HFF-Myc (cell line): ENCODE measurements at places on chromosomes 13 and 19.

DNA sequence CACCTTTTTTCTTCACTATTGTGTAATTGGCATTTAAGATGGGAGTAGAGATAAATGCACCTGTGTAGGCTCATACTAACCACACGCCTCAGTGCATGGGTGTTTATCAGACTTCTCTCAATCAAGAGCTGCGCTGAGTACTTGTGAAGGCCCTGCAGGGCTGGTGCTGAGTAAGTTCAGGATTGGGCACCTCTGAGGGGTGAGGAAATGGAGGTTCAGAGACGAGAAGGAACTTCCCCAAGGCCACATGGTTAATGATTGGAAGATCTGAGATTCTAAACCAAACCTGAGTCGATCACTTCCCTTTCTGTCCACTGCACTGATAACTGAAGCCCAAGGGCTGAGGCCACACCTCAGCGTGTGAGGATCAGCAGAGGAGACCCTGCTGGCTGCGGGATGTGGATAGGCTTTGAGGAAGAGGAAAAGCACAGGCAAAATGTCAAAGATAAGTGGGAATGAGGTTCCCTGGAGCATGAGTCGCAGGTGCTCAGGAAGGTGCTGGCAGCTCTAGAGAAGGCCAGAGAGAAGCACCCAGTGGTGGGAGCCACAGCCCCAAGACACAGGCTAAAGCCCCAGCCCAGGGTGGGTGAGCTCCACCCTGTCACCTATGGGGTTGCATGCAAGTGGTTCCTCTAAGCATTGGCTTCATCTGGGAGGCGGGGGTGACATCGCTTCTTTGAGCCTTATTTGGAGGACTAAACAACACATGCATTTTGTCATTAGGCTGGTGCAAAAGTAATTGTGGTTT, 32.3 kb upstream of the GJB6 start:
- no peak for DNase-seq

DNA sequence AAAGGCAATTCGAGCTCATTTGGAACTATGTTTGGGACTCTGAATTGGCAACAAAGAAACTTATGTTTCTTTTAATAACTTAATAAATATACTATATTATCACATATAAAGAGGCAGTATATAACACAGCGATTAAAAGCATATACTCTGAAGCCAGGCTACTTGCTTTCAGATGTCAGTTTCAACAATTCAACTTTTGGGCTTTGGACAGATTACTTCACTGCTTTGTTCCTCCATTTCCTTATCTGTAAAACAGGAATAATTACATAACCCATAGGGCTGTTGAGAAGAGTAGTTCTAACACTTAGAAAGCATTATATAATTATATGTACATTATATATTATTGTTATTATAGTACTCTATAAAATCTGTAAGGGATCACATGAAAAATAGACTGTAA, 107.2 kb downstream of the EDNRB start:
- DNase-seq = no peak

DNA sequence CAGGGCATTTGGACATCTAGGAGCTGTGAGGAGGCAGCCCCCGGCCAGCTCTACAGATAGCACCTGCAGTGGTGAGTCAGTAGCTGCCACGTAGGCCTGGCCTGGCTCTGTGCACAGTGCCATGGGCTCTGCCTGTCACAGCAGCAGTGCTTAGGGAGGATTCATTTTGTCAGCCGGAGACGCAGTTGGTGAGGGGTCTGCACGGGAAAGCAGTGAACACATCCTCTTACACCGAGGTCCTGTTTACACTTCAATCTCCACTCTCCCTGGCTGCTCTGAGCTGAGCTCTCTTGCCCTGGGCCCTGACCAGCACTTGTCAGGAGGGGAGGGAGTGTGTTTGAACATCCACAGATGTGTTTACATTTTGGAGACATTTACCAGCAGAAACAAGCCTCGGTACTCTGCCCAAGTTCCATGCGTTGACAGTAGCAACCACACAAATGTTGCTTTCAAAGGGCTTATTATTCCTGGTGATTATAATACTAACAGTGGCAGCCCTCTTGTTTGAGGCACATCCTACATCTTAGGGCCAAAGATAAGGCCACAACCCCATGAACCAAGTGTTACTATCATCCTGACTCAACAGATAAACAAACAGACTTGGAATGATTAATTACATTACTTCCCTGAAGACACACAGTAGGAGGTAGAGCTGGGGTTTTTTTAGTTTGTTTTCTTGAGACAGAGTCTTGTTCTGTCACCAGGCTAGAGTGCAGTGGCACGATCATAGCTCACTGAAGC, 148.9 kb downstream of the USP12 start:
- no peak for DNase-seq

GRCh38 chr19:12913011-12913561, 6.0 kb downstream of the SYCE2 start:
- DNase-seq = no peak

- DNase-seq = no peak
These were observed 4.5 kb upstream of the VN1R4 start for GRCh38 chr19:53272044-53272443.

DNA sequence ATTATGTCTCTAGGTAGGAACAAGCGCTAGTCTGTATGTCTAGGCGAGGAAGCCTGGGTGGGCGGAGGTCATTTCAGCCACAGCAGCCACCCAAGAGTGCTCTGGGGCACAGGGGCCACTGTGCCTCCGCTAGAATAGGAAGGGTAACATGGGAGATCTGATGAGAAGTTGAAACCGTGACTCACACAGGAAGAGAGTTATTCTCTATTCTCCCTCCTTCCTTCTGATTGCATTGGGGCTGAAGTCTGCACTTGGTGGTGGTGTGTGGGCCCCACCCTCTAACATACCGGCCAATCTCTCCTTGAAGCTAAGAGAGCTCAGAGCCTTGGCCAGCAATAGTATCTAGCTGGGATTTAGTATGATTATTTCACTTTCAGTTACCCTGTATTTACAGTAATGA, 20.3 kb upstream of the GGACT start:
- DNase-seq = no peak

DNA sequence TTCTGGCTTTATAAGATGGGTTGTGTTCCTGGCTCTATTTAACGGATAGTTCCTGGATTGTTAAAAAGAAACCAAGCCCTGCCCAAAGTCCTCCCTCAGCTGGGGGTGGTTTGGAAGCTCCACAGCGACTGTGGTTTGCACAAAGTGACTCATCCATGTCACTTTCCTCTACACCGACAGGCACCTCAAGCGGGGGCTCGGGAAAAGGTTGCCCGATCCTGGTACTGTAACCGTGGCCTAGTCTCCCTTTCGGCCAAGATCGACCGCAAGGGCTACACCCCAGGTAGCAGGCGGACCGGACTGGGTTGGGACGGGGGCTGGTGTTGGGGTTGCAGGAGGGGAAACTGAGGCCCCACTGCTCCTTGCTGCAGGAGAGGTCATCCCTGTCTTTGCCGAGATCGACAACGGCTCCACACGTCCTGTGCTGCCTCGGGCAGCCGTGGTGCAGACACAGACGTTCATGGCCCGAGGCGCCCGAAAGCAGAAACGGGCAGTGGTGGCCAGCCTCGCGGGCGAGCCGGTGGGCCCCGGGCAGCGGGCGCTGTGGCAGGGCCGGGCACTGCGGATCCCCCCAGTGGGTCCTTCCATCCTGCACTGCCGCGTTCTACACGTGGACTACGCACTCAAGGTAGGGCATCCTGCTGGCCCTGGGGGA, 1.6 kb downstream of the ARRDC2 start:
- DNase-seq = no peak

DNA sequence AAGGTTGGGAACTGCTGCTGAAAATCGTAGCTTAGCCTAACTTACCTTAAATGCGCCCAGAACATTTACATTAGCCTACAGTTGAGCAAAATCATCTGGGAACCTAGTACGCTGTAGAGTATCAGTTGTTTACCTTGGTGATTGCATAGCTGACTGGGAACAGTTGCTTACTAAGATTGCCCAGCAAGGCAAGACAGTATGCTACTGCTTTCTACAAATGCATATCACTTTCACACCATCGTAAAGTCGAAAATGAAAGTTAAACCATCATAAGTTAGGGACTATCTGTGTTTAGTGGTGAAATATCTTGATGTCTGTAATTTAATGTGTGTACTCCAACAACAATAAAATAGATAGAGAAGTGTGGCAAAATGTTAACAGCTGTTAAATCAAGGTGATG, 1670.6 kb upstream of the PCDH20 start:
- no peak for DNase-seq

DNA sequence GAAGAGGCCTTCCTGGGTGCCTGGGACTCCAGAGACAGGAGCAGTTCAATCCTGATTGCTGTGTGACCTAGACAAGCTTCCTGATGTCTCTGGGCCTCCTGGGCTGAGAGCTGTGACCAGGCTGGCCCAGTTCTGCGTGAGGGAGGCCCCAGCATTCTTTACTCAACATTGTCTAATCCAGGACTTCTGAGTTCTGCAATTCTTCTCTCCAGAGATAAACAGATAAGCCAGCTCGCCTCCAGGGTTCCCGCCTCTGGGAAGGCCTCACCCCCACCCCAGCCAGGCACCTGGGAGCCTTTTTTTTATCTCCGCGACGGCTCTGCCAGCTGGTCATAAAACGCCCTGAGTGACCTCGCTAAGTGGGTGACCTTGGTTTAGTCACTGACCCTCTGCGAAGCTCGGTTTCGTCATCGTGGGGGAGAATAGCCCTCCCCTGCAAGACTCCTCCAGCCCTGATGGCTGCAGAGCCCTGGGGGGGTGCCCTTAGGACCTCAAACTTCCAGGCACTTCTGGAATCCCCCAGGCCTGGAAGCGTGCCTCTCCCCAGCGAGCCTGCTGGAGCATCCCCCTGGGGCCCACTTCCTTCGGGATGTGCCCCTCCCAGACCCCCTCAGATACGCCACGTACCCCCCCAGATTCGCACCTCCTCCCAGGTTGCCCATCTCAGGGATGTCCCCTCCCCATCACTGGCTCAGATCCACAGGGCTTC, 1.9 kb downstream of the SULT2B1 start:
- no peak for DNase-seq

GRCh38 chr13:20769091-20769490, 4.7 kb downstream of the EEF1AKMT1 start:
- DNase-seq = no peak

- DNase-seq = no peak
These were observed 307.0 kb downstream of the UQCRFS1 start for GRCh38 chr19:28905996-28906395.
